ENCODE measurements at places on chromosomes 7 and 10. TPM values are rescaled to one million over a fixed set of nuclear protein-coding genes. Genes with fewer than 3 reads are reported as not detected.

FRMPD2 gene
- not detected for total RNA-seq

DNA sequence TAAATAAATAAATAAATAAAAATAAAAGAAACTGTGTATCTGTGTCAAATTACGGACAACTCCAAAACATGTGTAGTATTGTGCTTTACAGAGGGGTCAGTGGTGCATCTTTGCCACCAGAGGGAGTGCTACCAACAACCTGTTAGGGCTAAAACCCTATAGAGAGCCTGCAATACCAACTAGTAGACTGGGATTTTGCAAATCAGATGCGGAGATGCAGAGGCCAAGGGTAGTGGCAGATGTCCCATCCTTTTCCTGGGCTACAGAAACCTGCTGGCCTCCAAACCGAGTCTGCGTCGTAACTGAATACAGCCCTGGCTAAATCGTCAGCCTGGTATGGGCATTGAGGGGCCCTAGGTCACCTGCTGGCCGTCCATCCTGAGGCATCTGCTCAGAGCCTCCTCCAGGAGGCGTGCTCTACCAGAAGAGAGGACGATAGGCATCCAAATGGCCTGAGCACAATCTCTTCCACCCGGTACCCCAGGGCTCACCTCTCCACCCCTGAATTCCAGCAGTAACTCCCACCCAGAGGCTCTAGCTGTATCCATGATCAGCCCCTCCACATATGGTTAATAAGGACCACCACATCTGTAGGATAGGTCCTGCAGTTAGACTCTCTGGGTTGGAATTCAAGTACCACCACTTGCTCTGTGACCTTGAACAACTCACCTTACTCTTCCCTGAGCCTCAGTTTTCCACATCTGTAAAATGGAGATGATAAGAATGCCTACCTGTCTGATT is 6.2 kb upstream of the RRP12 start:
- DNase-seq, result peak; percentile 90

DNA sequence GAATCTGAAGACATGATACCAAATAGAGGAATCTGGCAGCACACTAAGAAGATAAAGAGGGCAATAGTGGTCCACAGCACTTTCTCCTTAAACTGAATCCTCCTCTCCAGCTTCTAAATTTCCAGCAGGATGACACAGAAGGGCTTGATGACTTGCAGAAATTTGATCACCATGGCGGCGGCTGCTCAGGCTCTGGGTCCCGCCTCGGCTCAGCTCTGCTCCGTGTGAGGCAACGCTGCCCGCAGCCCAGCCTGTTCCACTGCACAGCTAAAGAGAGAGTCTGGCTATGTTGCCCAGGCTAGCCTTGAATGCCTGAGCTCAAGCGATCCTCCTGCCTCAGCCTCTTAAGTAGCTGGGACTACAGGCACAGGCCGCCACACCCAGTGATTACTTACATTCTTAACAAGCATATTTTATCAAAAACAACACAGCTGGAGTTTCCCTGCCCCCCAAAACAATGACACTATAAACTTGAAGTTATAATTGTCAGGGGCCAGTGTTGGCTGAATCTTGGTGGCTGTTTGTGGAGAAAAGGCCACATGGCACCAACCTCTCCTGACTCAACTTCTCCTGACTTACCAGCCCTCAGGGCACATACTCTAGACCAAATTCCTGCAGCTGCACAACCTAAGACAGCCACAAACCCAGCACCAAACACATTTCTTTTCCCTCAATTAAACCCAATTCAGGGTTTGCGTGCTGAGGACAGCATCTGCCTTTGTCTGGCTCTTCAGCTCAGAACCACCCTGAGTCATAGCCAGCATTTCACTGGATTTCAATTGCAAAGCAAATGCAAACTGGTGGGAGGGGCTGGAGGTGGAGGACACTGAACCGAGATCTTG is 11.6 kb upstream of the TNPO3 start:
- DNase-seq, result peak; percentile 79

DNA sequence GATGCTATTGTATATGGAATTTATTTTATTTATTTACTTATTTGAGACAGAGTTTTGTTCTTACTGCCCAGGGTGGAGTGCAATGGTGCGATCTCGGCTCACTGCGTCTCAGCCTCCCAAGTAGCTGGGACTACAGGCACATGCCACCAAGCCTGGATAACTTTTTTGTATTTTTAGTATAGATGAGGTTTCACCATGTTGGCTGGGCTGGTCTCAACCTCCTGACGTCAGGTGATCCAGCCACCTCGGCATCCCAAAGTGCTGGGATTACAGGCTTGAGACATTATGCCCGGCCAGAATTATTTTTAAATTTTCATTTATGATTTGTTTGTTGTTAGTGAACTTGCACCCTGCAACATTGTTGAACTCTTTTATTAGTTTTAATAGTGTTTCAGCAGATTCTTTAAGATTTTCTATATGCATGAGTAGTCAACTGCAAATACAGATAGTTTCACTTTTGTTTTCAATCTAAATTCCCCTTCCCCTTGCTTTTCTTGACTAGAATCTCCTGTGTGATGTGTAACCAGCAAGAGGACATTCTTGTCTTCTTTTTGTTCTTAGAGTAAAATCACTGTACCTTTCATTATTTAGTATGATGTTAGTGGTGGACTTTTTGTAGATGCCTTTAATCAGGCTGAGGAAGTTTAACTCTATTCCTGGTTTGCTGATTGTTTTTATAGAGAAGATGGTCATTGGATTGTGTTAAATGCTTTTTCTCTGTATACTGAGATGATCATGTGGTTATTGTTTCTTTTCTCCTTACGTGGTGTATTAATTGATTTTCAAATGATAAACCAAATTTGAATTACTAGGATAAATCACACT is 27.8 kb downstream of the ZNF33A start:
- DNase-seq, result no peak

GBX1 gene
- total RNA-seq, result 1.8 TPM

STRIP2 gene
- total RNA-seq, result 7.4 TPM

GRCh38 chr10:119104654-119105015 is 722 bp downstream of the DENND10 start:
- DNase-seq, result peak; percentile 41

TAS2R41 gene
- 2.9 TPM for total RNA-seq

- no peak for DNase-seq
These were observed 56.6 kb downstream of the PON1 start for GRCh38 chr7:95267754-95268153.

AKR1D1 gene
- total RNA-seq, result not detected

DNA sequence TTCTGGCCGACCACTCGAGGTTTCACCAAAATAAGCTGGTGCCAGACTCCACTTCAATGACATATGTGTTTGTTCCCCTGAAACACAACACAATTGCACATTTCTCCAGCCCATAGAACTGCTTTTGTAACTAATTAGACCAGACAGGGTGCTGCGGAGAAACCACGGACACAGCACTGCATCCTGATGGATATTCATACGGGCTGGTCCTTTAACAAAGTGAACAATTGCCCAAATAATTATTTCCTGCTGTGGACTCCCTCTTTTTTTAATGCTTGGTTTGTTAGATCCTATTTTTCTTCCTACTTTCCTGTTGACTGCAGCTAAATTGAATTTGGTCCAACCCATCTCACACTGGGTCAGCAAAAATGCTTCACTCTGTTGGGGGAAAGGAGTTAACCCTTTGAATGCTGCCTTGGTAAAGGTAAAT is 198.6 kb upstream of the BMPER start:
- no peak for DNase-seq

TSPAN12 gene
- 14.7 TPM for total RNA-seq

GRCh38 chr10:113423981-113424721 is 128.7 kb upstream of the HABP2 start:
- no peak for DNase-seq

- DNase-seq, result no peak
These were observed 226.8 kb downstream of the SKAP2 start for GRCh38 chr7:26637610-26638009.

ITPRID1 gene
- total RNA-seq, result 0.45 TPM

STOX1 gene
- 2.7 TPM for total RNA-seq

ANKMY2 gene
- total RNA-seq, result 9.2 TPM

- no peak for DNase-seq
These were observed 233.4 kb downstream of the WDR37 start for GRCh38 chr10:1289591-1289990.

GRCh38 chr10:16674147-16674703 is 143.0 kb downstream of the RSU1 start:
- DNase-seq, result no peak

DNA sequence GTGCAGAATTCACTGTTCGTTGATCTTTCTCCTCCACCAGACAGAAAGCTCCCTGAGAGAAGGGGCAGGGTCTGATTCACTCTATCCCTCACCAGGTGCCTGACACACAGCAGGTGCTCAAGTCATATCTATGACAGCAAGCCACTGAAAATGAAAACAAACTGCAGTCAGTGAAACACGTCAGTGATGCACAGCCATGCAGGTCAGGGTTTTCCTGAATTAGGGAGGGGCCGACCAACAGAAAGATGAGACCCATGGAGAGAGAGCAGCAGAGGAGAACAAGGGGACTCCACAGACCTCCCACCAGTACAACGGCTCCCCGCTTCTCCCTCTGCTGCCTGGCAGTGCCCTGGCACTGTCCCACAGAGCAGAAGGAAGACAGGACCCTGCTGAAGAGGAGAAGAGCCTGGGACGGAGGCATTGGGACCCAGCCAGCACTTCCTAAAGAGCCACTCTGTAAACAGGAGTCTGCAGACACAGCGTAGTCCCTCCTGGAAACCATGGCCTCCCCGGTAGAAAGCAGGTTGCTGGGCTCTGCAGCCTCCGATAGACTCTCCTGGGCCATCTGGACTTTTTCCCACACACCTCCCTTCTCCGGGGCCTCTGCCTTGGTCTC is 50.3 kb downstream of the FAM53B start:
- DNase-seq, result no peak

GRCh38 chr7:109049366-109049765 is 479.7 kb downstream of the DNAJB9 start:
- no peak for DNase-seq

ZNF282 gene
- 34.3 TPM for total RNA-seq

- DNase-seq, result peak; percentile 50
These were observed 754 bp downstream of the GSTO1 start for GRCh38 chr10:104255311-104255981.

AMPH gene
- total RNA-seq, result 9.4 TPM

LEP gene
- not detected for total RNA-seq

GRCh38 chr7:122307228-122307621 is 2.7 kb upstream of the FEZF1 start:
- DNase-seq, result peak; percentile 80

DNA sequence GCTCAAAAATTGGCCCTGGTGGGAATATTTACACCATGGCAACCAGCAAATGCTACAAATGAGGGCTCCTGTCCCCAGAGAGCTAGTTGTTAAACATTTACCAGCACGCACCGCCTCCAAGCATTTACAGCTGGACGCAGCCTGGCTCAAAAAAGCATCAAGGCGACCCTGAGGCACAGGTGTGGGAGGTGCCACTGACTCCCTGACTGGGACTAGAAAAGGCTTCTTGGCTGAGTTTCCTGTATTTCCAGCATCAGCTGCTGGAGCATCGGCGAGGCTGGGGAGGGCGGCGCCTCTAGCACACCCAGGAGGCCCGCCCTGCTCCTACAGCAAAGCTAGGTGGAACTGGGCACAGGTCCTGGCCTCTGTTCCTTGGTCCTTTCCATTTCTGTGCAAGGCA is 43.5 kb upstream of the ZRANB1 start:
- DNase-seq, result peak; percentile 57

HTRA1 gene
- total RNA-seq, result 16.1 TPM

- DNase-seq, result no peak
These were observed 215.7 kb upstream of the INHBA start for GRCh38 chr7:41918597-41918996.

BAIAP2L1 gene
- 38.3 TPM for total RNA-seq

DNA sequence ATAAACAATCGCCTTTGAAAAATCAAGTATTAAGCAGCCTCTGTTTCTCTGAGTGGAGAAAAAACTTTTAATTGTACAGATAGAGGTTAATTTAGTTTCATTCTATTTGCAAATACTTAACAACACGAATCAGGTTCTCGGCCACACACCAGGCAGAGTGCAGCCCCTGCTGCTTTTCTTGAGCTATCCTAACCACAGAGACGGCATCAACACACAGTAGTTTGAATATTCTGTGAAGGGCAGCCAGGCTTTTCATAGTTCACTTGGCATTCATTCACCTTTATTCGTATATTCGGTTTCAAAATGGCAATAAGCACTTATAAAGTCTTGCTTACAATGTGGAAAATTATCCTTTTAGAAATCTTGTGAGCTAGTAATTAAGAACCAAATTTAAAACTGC is 5.7 kb downstream of the ADARB2 start:
- DNase-seq, result no peak

NUTM2D gene
- total RNA-seq, result 0.54 TPM

DNA sequence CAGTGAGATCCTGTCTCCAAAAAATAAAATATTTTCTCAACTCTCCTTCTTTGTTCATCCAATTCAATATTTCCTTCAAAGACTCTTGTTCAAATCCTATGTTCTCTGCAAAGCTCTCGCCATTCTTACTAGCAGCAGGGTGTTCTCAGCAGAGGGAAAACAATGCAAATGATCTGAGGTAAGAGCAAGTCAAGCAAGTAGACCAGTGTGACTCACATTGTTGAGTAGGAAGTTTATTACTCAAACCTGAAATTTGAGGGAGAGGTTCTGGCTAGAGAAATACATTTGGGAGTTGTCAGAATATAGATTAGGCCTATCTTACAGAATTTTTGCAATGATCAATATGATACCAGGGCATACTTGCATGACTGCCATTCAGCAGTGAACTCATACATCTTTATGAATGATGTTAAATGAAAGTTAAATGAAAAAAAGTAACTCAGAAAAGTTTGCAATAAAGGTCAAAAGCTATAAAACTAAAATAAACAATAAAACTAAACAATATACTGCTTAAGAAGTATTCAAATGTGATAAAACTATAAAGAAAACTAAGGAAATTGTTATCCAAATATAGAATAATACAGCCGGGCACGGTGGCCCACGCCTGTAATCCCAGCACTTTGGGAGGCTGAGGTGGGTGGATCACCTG is 5.8 kb downstream of the IDE start:
- peak; percentile 9 for DNase-seq

GRCh38 chr7:1920266-1920681 is 250.2 kb downstream of the ELFN1 start:
- DNase-seq, result no peak

DNA sequence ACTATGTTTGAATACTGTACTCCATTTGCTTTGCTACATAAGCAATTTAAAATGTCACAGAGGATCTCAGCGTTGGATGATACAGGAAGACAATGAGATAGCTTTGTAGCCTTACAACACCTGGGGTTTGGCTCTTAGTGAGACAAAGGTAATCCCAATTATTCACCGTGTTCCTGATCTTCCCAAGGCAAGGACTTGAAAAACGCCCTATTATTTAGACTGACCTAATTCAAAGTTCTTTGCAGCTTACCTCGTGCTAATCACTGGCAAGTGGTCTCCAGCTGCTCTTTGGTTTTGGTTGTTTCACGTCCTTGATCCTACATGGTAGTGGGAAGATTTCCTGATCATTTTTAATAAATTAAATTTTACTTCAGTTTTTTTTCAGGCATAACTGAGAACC is 23.0 kb upstream of the C7orf33 start:
- peak; percentile 30 for DNase-seq

GRCh38 chr7:105779856-105780780 is 96.3 kb downstream of the ATXN7L1 start:
- no peak for DNase-seq

ELN gene
- total RNA-seq, result 4.0 TPM

ACHE gene
- 3.7 TPM for total RNA-seq

PITX3 gene
- 1.5 TPM for total RNA-seq

Data from GM23338 (cell line).